CD8-positive, alpha-beta memory T cell (primary cell): ENCODE measurements at places on chromosomes 3 and 15. TPM values are rescaled to one million over a fixed set of nuclear protein-coding genes. Genes with fewer than 3 reads are reported as not detected.

The CD96 gene
- 80.9 TPM for total RNA-seq

The MLH1 gene
- total RNA-seq = 66.4 TPM

The CCK gene
- not detected for total RNA-seq

The CSPG4 gene
- total RNA-seq = not detected

The KIF15 gene
- 21.7 TPM for total RNA-seq

The LMOD3 gene
- total RNA-seq = not detected

The SEMA7A gene
- 71.2 TPM for total RNA-seq

The MYO5C gene
- 0.18 TPM for total RNA-seq

The FETUB gene
- total RNA-seq = not detected

The ESYT3 gene
- total RNA-seq = 0.07 TPM

The COL7A1 gene
- 0.93 TPM for total RNA-seq

The RLBP1 gene
- not detected for total RNA-seq

The KIF9 gene
- 7.2 TPM for total RNA-seq

The SLC6A11 gene
- not detected for total RNA-seq

The SHC4 gene
- 5.0 TPM for total RNA-seq

The ALDH1A2 gene
- not detected for total RNA-seq

The TLR9 gene
- 0.16 TPM for total RNA-seq

The CCDC54 gene
- total RNA-seq = not detected

The PLCB2 gene
- 57.7 TPM for total RNA-seq

The P2RY12 gene
- total RNA-seq = not detected

The SPESP1 gene
- 1.0 TPM for total RNA-seq

The PLA2G4E gene
- total RNA-seq = not detected

The ARGFX gene
- total RNA-seq = not detected

The DZIP3 gene
- total RNA-seq = 10.5 TPM

The HGD gene
- 0.98 TPM for total RNA-seq

The ERICH6 gene
- 0.39 TPM for total RNA-seq
